ENCODE measurements at places on chromosomes 13 and 19. TPM values are rescaled to one million over a fixed set of nuclear protein-coding genes. Genes with fewer than 3 reads are reported as not detected.

ZNF586 gene
- 9.1 TPM for total RNA-seq

GJB6 gene
- not detected for total RNA-seq

GNG8 gene
- total RNA-seq: not detected

GPR4 gene
- not detected for total RNA-seq

KANK3 gene
- 1.1 TPM for total RNA-seq

PSG3 gene
- not detected for total RNA-seq

ELSPBP1 gene
- total RNA-seq: not detected

ZNF83 gene
- 39.4 TPM for total RNA-seq

CAPN12 gene
- total RNA-seq: 8.8 TPM

ZNF491 gene
- 0.56 TPM for total RNA-seq

TMTC4 gene
- total RNA-seq: 45.4 TPM

MAP3K10 gene
- total RNA-seq: 11.8 TPM

CASP14 gene
- not detected for total RNA-seq

IL17D gene
- total RNA-seq: 2.2 TPM

SLITRK5 gene
- not detected for total RNA-seq

SGCG gene
- total RNA-seq: not detected

NKPD1 gene
- total RNA-seq: 2.4 TPM

GPR183 gene
- total RNA-seq: not detected

SLC1A6 gene
- not detected for total RNA-seq

AZU1 gene
- not detected for total RNA-seq

Data from Caco-2 (cell line).